ENCODE measurements at places on chromosomes 13 and 19. TPM values are rescaled to one million over a fixed set of nuclear protein-coding genes. Genes with fewer than 3 reads are reported as not detected.

DNA sequence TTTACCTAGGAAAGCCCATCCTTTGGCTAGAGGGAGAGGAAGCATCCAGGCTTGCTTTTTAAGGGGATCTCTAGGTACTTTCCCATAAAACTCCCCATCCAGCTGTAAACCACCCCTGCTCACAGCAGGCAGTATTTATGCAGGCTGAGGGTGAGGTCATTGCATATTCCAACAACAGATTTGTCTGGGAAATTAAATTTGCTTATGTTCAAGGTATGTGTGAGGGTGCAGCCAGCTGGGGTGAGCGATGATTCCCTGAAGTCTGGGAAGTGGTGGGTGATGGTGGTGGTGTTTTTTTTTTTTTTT lies 96.3 kb upstream of the C1QTNF9B start:
- DNase-seq = no peak

- no peak for DNase-seq
Observed at GRCh38 chr13:29109987-29110386, 289.8 kb downstream of the MTUS2 start.

- DNase-seq = no peak
Observed at GRCh38 chr13:39734952-39735351, 79.5 kb downstream of the COG6 start.

TSHZ3 gene
- total RNA-seq = 5.8 TPM

ATP4B gene
- total RNA-seq = not detected

- DNase-seq = no peak
Observed at GRCh38 chr19:17748884-17749638, 2.2 kb upstream of the FCHO1 start.

DNA sequence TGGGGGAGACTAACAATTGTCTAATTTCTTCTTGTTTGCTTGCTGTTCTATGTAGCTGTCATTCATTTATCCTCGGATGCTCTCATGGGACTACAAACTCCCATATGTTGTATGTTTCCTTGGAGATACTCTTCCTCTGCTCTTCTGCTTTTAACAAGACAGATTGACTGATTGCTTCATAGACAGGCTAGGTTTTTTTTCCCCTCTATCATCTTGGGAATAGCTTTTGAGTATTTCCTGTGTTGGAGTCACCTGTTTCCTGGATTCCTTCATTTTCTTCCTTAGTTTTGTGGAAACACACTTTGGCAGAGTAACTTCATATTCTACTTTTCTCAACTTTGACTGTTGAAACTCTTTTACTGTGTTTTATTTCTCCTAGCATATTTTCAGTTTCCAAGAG lies 27.6 kb downstream of the EDNRB start:
- no peak for DNase-seq

CYP2F1 gene
- not detected for total RNA-seq

GRCh38 chr19:51726049-51726448 lies 2.3 kb upstream of the HAS1 start:
- DNase-seq = no peak

IL4I1 gene
- 1.8 TPM for total RNA-seq

HIF3A gene
- total RNA-seq = 63.1 TPM

DOCK9 gene
- 170 TPM for total RNA-seq

DNA sequence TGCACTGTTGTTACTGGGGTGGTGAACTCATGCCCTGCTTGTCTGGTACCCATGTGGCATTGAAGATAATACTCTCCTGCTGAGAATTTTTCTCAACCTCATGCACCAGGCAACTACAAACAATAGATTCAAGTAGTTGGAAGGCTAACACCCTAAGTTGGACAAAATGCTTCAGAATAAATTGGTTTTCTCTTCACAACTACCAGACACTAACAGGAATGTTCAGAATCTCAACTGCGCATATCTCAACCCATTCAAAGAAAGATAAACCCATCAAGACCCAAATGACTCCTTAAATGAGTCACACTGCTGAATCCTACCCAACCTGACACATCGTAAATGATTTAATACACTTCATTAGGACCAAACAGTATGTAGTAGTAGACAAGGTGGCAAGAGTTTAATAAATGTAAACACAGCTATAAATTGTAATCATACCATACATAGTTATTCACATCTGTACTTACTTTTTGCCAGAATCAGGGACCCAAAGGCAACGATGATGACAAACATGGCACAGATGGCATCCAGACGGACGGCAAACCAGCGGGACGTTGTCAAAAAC lies 227.4 kb downstream of the ABCC4 start:
- no peak for DNase-seq

- DNase-seq = peak; percentile 30
Observed at GRCh38 chr19:33720691-33721682, 75.7 kb upstream of the KCTD15 start.

- DNase-seq = no peak
Observed at GRCh38 chr13:43475140-43475539, 311.6 kb downstream of the ENOX1 start.

DNA sequence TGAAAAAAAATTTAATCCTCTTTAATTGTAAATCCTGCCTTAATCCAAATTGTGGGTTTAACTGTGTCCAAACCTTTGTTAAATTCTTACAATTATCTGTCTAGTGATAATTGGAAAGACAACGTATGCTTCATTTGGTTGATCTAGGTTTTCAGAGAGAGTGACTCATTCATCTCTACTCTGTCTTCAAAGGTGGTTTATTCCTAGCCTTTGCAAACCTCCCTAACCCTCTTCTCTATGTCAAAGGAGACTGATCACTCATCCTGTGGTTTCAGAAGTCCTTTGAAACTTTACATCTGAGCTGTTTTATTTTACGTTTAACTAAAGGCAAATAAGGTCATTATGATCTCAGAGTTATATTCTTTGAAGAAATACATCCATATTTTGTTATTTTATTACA lies 8.8 kb upstream of the OXGR1 start:
- no peak for DNase-seq

GRCh38 chr13:24068472-24068871 lies 92.0 kb upstream of the SPATA13 start:
- DNase-seq = no peak

GPI gene
- total RNA-seq = 144 TPM

GRCh38 chr13:94227255-94227879 lies 252.1 kb downstream of the DCT start:
- no peak for DNase-seq

DNA sequence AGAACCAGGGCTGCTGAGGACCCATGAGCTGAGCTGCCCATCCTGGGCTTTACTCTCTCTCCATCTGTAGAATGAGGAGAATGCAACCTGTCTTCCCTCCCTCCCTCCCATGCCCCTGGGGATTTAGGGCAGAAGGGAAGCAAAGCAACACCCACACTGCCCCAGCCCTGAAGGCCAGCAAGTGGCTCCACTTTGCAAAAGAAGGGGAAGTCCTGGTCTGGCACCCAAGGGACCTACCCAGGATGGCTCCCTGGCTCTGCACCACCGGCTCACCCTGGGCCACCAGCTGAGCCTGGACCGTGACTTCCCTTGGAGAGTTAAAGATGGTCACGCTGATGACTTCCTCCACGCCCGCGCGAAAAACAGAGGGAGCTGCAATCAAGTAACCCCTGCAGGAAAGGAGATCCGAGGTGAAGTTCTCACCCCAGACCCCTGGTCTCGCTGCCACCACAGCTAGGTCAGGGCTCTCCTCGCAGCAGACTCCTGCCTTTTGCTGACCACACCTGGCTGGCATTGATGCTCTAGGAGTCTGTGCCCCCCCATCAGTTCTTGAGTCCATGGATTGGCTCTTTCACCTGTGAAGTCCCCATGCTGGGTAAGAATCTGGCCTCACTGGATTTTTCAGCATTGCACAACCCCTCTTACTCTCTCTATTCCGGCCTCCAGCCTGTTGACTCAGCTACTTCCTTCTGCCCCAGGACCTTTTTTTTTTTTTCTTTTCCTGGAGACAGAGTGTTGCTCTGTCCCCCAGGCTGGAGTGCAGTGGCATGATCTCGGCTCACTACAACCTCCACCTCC lies 4.6 kb downstream of the CPAMD8 start:
- DNase-seq = no peak

- DNase-seq = no peak
Observed at GRCh38 chr13:106507560-106508274, 27.7 kb downstream of the EFNB2 start.

MEF2B gene
- total RNA-seq = 1.4 TPM

GRCh38 chr19:3774621-3775373 lies 2.8 kb upstream of the RAX2 start:
- no peak for DNase-seq

BCL3 gene
- total RNA-seq = 87.4 TPM

DNA sequence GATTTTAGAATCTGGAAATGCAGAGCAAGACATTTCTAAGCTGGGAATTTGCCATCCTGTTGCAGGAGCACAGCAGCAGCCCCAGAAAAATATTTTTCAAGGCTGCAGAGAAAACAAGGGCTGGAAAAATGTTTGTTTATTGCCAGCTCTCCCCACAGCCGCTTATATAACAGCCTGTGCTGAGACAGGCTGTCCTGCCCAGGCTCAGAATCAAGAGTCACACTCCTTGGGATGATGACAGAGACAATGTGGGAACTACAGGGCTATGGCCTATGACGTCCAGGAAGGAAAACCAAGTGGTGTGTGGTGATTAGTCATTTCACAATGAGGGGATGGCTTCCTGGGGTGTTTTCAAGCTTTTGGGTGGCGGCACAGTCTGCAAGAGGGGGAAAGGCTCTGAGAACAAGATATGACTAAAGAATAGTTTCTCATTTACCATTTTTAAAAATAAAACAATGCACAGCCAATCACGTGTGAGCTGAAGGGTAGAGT lies 136.3 kb upstream of the SERP2 start:
- DNase-seq = no peak

C2CD4C gene
- total RNA-seq = 2.6 TPM

Measured in upper lobe of right lung (tissue), 1 donor.